ENCODE measurements at places on chromosomes 4 and X. TPM values are rescaled to one million over a fixed set of nuclear protein-coding genes. Genes with fewer than 3 reads are reported as not detected.

MAML3 gene
- 6.0 TPM for total RNA-seq

PPM1K gene
- 47.9 TPM for total RNA-seq

HSPA4L gene
- total RNA-seq = 11.4 TPM

MAGEA1 gene
- not detected for total RNA-seq

METAP1 gene
- 28.6 TPM for total RNA-seq

UCHL1 gene
- 411 TPM for total RNA-seq

GRCh38 chrX:137363559-137363958, 202.4 kb upstream of the ZIC3 start:
- DNase-seq = no peak

- DNase-seq = no peak
Observed at GRCh38 chr4:167028976-167029375, 205.3 kb downstream of the SPOCK3 start.

GRCh38 chr4:6292376-6293096, 22.9 kb downstream of the WFS1 start:
- DNase-seq = no peak

DNA sequence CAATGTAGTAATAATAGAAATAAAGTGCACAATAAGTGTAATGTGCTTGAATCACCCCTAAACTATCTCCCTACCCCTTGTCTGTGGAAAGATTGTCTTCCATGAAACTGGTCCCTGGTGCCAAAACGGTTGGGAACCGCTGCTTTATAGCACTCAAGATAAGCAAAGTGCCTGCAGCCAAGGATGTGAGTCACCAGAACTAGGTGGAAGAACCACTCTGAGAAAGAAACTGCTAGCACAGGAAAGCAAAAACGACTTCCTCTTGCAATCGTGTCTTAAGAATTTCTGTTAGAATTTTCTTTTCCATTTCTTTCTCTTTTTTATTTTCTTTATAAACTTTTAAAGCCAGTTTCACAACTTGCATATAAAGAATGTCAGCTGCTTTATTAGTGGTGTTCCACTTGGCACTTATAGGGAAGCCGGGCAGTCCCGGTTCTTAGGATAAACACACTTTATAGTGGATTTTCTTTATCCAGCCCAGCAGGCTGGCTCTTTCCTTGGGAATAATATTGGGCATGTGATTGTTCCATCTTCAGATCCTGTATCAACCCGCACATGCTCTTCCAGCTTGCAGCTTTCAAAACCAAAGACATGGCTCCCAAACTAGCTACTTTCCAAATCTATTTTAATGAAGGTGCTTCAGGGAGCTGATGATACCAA, 32.3 kb upstream of the CXCL8 start:
- no peak for DNase-seq

DNA sequence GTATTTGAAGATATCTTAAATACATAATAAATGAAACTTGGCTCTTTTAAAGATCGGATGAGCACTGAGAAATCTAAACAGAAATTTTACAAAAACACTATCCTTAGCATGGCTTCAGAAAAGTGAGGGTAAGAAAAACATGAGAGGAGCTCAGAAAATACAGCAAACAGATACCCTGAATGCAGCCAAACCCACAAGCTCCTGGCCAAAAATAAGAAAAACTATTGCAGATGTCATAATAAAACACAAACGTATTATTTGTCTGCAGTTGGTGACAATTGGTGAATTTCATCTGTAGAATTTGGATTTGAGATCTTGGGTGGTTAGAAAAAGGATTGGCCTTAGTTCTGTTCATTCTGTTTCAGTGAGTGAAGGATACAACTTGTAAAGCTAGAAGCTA, 603.9 kb downstream of the INPP4B start:
- no peak for DNase-seq

- DNase-seq = no peak
Observed at GRCh38 chr4:67886281-67886680, 2.5 kb upstream of the TMPRSS11D start.

Measured in spinal cord (tissue), 10 donors.